ENCODE measurements at places on chromosomes 3 and 15.

GRCh38 chr15:85751291-85752123, 43.2 kb downstream of the KLHL25 start:
- ATAC-seq: peak; percentile 15

- no peak for ATAC-seq
Measured at GRCh38 chr3:16909802-16910201, 25.0 kb downstream of the PLCL2 start.

GRCh38 chr3:59884409-59884808, 834.6 kb upstream of the CFAP20DC start:
- no peak for ATAC-seq

- no peak for ATAC-seq
Measured at GRCh38 chr3:133633439-133633838, 28.3 kb downstream of the TOPBP1 start.

GRCh38 chr3:37456270-37456708, 281.9 kb upstream of the LRRFIP2 start:
- no peak for ATAC-seq

DNA sequence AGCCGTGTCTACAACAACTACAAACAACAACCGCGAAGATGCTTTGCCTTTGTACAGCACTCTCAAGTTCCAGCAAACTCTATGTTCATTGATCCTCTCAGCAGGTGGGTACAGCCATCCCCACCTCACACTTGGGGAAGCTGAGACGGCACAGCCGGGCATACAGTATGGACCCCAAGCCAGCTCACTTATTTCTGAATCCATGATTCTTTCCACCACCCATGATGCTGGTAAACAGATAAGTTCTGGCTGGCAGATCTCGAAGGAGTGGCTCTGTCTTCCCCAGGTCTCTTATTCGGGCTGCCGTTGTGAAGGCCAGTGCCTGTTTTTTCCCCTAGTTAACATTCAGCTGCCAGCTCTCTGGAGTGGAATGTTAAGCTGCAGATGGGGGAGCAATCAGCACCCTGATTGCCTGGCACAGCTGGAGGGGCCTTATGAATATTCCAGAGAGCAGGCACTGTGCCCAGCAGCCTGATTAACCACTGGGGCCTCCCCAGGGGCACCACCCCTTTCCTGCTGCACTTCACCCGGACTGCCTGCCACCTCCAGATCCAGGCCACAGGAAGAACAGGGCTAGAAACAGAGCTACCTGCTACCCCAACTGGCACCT, 73.2 kb downstream of the CORO2B start:
- ATAC-seq: no peak

- no peak for ATAC-seq
Measured at GRCh38 chr3:118228151-118228550, 806.5 kb downstream of the IGSF11 start.

DNA sequence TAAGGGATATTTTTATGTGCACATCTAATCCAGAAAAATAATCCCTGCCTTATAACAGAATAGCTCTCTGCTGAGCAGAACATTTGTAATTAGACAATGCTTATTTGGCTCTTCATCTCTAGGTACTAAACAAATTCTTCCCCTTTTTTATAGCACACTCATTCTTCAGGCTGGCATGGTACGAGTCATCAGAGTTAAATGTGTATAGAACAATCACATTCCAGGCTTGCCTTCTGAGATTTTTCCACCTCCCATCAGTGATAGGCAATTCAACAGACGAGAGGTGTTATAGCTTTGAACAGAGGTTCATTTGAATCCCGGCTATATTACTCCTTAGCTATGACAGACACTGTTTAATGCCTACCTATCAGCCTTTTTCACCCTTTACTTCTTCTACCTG, 21.4 kb upstream of the SPPL2A start:
- no peak for ATAC-seq

DNA sequence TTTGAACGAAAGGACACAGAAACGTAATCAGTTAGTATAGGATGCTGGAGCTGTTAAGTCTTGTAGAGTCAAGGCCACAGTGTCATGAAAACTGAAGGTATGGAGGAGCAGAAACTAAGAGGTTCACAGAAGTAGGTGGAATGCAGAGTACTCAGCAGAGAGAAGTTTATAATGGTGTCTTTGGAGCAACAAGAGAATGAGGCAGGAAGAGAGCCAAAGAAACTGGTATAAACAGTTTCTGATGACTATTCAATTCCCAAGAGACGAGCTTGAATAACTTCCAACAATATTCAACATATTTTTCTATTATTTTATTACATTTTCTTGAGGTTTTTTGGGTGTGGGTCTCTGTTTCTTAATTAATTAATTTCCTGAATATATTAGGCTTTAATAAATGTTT, 29.6 kb downstream of the GALK2 start:
- no peak for ATAC-seq

Data from activated CD4-positive, CD25-positive, alpha-beta regulatory T cell treated with anti-CD3 and anti-CD28 coated beads, Interleukin-2, amount 50 U/mL, for 24 hours (primary cell).